ENCODE measurements at places on chromosomes 7 and 10.
A peak's percentile ranks its signal among the peaks of the same experiment; 100 is the strongest.

- no peaks in the 10 kb centered on the region for H3K27me3 ChIP-seq
- H3K36me3 ChIP-seq: no peaks in the 10 kb centered on the region
- peak overlapping the region; percentile 95 for H3K27ac ChIP-seq
- peaks cover 6% of the 10 kb centered on the region for H3K4me1 ChIP-seq
- DNase-seq: no peak
Measured at GRCh38 chr7:1569016-1569415, 816 bp downstream of the PSMG3 start.

DNA sequence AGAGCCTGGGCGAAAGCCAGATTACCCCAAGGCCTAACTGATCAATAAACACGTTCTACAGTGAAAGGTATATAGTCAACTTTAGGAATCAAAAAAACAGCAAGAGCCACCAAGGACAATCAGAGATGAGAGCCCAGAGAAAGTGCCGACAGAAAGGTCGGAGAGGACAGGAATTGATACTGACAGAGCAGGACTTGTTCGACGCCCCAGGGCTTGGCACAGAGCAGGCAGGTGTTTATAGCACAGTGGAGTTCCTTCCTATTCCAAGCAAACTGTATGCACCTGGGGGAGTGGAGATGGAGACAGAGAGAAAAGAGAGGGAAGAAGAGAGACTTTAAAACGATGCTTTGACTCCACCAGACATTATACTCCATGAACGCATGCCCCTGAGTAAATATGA, 39.5 kb downstream of the PPP1R3C start:
- DNase-seq: no peak
- no peak overlapping the region for H3K4me3 ChIP-seq
- no peaks in the 10 kb centered on the region for H3K27me3 ChIP-seq
- H3K36me3 ChIP-seq: no peaks in the 10 kb centered on the region

DNA sequence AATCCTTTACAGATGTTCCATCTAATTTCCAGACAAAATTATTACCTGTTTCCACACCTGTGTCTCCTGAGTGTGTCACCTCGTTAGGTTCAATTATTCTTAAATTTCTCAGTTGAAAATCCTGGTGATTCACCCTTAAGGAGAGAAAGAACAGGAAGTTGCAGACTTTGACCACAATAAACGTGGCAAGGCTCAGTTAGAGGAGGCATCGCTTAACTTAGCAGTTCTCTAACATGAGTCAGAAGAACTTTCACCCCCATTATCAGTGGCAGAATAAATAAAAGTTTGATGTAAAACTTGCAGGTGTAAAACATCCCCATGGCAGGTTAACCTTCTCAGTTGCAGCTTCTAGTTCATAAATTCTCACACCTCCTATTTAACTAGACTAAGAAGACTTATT, 8.3 kb downstream of the XPNPEP1 start:
- no peak overlapping the region for H3K4me3 ChIP-seq
- H3K36me3 ChIP-seq: no peaks in the 10 kb centered on the region
- DNase-seq: peak; percentile 70
- H3K27me3 ChIP-seq: no peaks in the 10 kb centered on the region

DNA sequence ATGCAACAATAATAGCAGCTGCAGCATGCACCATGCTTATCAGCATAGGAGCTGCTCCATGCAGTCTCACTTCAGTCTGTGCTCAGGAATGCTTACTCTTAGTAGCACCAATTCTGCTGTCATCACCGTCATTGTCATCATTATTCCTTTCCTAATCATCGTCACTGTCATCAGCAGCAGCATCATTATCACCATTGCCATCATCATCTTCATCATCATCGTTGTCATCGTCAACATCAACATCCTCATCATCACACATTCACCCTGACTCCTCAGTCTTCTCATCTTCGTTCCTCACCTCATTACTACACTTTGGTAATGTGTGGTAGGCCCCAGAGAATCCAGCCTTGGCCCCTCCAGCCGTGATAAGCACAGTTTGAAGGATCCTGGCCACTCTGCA, 545.0 kb downstream of the TNS3 start:
- no peak overlapping the region for H3K4me3 ChIP-seq
- H3K27me3 ChIP-seq: no peaks in the 10 kb centered on the region
- no peaks in the 10 kb centered on the region for H3K4me1 ChIP-seq
- DNase-seq: no peak
- no peak overlapping the region for H3K27ac ChIP-seq
- H3K36me3 ChIP-seq: no peaks in the 10 kb centered on the region

DNA sequence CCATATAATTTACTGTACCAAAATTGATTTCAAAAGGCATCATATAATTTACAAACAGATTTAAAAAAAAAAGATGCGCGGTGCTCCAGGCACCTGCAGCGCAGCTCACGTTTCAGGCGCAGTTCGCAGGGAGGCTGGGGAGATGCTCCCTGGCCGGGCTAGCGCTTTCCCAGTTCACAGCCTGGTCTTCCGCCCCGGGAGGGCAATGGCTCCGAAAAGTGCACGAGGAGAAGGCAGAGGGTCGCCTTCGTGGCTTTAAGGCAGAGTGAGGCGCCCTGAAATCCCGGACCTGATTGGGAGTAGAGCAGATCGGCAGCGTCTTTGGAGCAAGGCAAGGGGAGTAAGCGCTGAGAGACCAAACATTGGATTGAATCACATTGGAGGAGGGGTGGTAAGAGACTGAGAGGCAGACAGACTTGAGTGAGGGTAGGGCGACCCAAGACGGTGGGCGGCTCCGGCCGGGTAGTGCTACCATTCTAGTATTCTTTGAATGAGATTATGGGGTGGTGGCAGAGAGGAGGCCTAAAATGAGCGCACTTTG, 1.5 kb downstream of the NEUROG3 start:
- H3K4me1 ChIP-seq: peaks cover 17% of the 10 kb centered on the region
- H3K36me3 ChIP-seq: no peaks in the 10 kb centered on the region
- peaks cover 51% of the 10 kb centered on the region for H3K27me3 ChIP-seq
- no peak overlapping the region for H3K27ac ChIP-seq

DNA sequence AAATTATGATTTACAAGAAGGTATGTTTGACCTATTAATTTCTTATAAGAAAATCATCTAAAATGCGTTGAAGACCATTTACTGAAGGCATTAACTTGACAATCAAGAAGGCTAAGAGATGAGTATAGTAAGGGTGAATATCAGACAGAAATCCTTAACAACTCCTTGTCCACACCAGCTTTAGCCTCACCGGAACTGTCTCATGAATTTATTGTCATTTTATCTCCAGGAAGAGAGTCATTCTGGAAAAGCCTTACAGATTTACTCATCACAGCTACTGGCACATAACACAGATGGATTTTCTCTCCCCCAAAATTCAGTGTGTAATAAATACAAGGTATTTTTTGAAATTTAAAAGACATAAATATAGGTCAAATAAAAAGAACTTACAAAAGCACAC, 129.4 kb upstream of the LSM8 start:
- H3K27ac ChIP-seq: no peak overlapping the region
- no peak overlapping the region for H3K4me3 ChIP-seq
- H3K36me3 ChIP-seq: no peaks in the 10 kb centered on the region

DNA sequence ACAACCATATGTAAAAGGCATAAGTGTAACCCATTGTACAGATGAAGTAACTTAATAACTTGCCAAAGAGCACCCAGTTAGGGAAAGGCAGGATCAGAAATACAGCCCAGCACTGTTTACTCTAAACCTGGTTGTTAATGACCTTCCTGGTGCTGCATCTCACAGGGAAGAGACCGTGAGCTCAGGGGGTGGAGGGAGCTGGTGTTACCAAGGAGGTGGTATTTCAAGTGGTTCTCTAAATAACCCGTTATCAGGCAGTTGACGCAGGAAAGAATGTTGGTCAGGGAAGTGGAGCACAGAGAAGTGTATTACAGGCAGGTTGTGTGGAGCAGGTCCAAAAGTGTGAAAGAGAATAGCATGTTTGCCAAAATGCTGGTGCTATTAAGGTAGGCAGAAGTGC, 4.4 kb upstream of the ST7 start:
- H3K36me3 ChIP-seq: no peaks in the 10 kb centered on the region
- DNase-seq: no peak
- no peak overlapping the region for H3K4me3 ChIP-seq
- H3K27ac ChIP-seq: no peak overlapping the region
- H3K27me3 ChIP-seq: no peaks in the 10 kb centered on the region

DNA sequence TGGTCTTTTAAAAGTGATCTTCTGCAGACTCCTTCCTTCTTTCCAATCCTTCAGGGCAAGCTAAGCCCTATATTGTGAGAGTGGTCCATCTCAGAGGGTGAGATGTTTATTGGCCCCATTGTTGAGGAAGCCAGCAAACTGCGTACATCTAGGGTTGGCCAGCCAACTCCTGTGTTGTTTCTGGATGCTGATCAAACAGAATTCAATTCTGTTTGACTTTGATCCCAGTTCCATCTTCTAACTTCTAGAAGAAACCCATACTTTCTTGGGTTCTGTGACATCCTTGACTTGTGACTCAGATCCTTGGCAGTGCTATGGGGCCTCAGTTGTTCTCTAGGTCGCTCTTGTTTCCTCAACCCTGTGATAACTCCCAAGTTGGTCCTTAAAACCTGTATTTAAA, 116.2 kb downstream of the LSMEM1 start:
- no peaks in the 10 kb centered on the region for H3K36me3 ChIP-seq
- no peak overlapping the region for H3K27ac ChIP-seq
- no peaks in the 10 kb centered on the region for H3K4me1 ChIP-seq
- H3K4me3 ChIP-seq: no peak overlapping the region
- DNase-seq: no peak

- no peak for DNase-seq
- H3K27ac ChIP-seq: no peak overlapping the region
- no peaks in the 10 kb centered on the region for H3K4me1 ChIP-seq
- H3K4me3 ChIP-seq: no peak overlapping the region
Measured at GRCh38 chr7:51033727-51034520, 251.2 kb upstream of the GRB10 start.

- H3K27ac ChIP-seq: no peak overlapping the region
- H3K4me3 ChIP-seq: no peak overlapping the region
- no peaks in the 10 kb centered on the region for H3K27me3 ChIP-seq
- DNase-seq: no peak
Measured at GRCh38 chr7:144786522-144786921, 49.3 kb downstream of the TPK1 start.

- no peaks in the 10 kb centered on the region for H3K36me3 ChIP-seq
- H3K4me3 ChIP-seq: no peak overlapping the region
- H3K27me3 ChIP-seq: no peaks in the 10 kb centered on the region
- H3K27ac ChIP-seq: no peak overlapping the region
- DNase-seq: no peak
Measured at GRCh38 chr7:98133181-98133580, 26.5 kb downstream of the LMTK2 start.

DNA sequence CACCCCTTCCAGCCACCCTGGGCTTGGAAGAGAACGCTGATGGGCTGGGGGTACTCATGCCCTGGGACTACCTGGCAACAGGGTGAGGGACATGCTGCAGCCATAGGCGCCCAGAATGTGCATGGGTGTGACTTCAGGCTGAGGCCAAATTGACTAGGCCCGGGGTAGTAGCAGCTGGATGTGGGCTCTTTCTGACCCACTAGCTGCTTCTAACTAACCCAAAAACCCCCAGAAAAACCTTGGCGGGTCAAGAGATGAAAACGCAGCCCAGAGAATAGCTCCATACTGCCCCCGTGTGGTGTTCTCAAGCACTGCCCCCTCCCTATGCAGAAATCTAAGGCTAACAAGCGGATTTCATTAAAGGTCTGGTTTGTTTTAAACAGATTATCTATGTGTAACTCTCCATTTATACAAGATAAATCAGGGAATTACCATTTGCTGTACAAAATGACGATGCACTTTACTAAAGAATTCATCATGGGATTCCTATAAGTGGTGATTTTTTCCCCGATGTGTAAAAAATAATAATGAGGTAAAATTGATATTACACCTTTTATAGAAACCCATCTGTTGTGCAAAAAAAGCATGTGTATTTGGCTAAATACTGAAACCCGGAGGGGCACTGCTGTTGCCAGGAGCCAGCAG, 4.2 kb downstream of the SMARCD3 start:
- H3K4me3 ChIP-seq: no peak overlapping the region
- no peak overlapping the region for H3K27ac ChIP-seq
- H3K4me1 ChIP-seq: no peaks in the 10 kb centered on the region
- H3K27me3 ChIP-seq: no peaks in the 10 kb centered on the region
- no peaks in the 10 kb centered on the region for H3K36me3 ChIP-seq

- H3K36me3 ChIP-seq: no peaks in the 10 kb centered on the region
- no peaks in the 10 kb centered on the region for H3K27me3 ChIP-seq
- no peak for DNase-seq
- H3K4me3 ChIP-seq: no peak overlapping the region
Measured at GRCh38 chr10:30466445-30466844, 32.5 kb downstream of the MAP3K8 start.

DNA sequence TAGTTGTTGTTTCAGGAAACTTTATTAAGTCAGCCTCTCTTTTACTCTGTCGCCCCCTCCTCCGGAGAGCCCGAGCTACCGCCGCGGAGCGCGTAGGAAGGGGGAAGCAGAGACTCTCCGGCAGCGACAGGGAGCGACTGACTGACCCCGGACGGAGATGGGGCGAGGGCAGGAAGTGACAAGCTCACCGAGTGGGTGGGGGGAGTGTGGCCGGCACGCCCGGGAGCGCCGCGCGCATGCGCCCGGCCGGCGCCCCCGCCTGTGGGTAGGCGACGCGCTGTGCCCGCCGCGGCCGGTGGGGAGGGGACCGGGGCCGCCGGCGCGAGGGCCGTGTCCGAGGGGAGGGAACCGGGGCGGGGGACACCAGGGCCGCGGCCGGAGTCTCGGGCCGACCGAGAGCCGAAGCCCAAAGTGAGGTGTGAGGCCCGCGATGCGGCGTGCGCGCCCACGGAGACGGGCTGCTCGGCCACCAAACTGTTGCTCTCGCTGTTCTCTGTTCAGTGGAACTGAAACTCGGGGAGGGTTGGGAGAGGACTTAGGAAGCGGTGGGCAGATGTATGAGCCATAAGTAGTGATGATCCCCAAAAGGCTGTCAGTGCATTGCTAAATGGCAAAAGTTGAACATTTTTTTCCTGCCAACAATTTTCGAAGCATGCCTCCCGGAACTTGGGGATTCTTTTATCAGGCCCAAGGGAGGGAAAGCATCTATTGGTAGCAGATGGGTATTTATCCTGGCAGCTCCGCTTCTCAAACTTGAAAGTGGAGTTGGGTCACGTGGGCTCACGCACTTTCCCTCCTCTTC, at the start of gene ZNF800:
TSS of gene ZNF800 (minus strand) at position 143 of the 802 bp plus-strand sequence. CDS start 1,151 bp downstream, outside the sequence.
- DNase-seq: peak; percentile 90
- H3K4me3 ChIP-seq: peak within 1 kb of the TSS; percentile 68
- no peaks in the 10 kb centered on the region for H3K27me3 ChIP-seq
- no peaks in the 10 kb centered on the region for H3K36me3 ChIP-seq
- H3K4me1 ChIP-seq: no peaks in the 10 kb centered on the region

DNA sequence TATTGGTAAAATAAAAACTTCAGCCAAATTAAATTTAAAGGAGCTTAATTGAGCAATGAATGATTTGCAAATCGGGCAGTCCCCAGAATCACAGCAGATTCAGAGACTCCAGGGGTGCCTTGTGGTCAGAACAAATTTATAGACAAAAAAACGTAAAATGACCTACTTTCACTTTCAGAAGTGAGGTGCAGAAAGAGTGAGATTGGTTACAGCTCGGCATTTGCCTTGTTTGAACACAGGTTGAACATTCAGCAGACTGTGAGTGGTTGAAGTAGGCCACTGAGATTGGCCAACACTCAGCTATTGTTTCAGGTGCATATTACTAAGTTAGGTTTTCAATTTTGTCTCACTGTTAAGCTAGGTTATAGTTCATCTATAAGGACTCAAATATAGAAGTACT, 153.4 kb downstream of the BICC1 start:
- H3K4me3 ChIP-seq: peak overlapping the region; percentile 1
- DNase-seq: no peak
- H3K36me3 ChIP-seq: no peaks in the 10 kb centered on the region
- peak overlapping the region; percentile 9 for H3K27ac ChIP-seq

All from uterus (tissue), 4 donors.